Germinal center (tissue), 1 donor: ENCODE measurements at places on chromosomes 6 and 20.

DNA sequence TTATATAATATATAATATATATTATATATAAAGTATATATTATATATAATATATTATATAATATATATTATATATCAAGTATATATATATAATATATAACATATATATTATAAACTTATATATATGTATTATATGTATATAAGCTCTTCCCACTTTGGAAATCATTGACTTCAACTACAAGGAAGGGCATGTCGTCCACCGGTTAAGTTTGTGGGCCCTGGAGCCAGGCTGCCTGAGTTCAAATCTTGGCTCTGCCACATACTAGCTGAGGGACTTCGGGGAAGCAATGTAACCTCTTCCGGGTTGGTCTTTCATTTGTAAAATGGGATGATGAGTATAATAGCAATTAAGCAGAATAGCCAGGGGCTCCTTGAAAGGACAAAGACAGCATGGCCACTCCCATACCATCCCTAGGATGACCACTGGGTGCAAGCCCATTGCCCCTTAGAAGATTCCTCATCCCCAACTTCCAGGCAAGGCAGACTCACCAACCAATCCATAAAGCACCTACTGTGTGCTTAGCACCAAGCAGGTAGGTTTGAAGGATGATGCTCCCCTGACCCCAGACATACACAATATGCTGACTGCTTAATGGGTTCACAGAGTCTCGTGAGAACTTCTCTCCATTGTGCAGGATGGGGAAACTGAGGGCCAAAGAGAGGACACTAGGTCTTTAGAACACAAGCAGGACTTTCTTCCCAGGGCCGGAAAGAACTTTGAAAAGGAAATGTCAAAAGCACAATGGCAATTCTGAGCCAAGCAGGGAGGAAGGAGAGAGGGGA is 163.2 kb downstream of the MRPL14 start:
- DNase-seq, result no peak

DNA sequence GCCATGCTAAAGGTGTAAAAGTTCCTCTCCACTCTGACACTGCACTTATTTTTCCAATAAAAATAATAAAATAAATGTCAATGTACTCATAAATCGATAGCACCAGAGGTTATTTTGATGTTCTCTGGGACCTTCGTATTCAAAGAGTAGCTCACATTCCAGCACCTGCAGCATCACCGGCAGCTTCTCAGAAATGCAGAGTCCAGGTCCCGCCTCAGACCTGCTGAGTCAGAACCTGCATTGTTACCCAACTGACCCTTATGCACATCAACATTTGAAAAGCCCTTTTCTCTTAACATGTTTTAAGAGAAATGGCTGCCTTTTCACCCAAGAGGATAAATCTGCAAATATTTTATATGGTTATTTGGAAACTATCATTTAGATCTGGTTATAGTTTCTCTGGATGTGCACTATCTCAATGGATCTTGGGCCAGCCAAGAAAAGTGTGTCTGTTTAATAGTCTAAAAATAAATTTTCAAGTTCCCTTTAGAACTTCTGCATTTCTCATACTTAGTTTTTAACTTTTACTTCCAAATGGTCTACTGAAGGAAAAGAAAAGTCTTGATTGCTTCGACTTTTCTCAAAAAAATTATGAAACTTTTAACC is 216.2 kb upstream of the PRDM1 start:
- DNase-seq, result no peak

- no peak for DNase-seq
These were observed 35.0 kb downstream of the NKAIN2 start for GRCh38 chr6:123838505-123839234.

DNA sequence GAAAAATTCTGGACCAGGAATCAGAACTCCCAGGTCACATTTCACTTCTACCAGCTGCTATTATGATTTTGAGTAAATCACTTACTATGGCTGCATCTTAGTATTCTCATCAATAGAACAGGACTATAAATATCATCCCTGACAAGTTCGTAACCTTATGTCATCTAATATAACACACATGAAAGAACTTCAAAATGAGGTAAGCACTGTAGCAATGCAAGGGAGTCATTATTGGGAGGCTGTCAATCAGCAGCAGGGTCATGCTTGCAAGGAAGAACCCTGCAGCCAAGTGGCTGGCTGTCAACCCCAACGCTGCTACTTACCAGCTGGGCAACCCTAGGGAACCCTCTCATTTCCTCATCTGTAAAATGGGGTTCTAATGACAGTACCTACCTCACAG is 123.3 kb upstream of the B3GAT2 start:
- DNase-seq, result no peak

GRCh38 chr20:38776363-38776762 is 28.1 kb downstream of the ACTR5 start:
- no peak for DNase-seq

DNA sequence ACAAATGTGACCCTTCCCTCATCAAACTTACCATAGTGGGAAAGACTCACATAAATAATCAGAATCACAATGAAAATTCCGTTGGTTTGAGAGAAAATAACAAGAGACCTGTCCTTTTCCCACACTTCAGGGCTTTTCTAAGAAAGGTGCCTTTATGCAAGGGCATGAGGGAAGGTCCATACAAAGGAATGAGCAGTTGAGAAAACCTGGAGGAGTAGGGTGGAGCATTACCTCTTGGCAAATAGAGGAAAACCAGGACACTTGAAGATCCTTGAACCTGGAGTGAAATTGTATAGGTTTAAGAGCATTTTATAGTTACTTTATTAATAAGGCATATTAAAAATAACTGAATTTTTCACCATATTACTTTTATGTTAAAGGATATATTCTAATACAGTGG is 54.3 kb downstream of the UBR2 start:
- DNase-seq, result no peak

DNA sequence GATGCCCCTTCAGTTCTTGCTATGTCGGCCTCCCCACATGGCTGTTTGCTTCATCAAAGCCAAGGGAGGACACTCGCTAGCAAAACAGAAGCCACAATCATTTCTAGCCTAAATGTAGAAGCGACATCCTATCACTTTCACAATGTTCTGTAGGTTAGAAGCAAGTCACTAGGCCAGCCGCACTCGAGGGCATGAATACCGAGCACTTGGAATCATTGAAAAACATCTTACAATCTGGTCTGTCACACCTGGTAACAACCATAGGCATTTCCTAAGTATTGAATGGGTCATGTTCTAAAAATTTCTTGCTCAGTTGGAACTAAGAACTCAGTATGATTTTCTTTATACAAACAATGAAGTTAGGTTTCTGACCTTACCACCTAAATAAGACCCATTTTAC is 192.3 kb downstream of the AIG1 start:
- DNase-seq, result no peak

DNA sequence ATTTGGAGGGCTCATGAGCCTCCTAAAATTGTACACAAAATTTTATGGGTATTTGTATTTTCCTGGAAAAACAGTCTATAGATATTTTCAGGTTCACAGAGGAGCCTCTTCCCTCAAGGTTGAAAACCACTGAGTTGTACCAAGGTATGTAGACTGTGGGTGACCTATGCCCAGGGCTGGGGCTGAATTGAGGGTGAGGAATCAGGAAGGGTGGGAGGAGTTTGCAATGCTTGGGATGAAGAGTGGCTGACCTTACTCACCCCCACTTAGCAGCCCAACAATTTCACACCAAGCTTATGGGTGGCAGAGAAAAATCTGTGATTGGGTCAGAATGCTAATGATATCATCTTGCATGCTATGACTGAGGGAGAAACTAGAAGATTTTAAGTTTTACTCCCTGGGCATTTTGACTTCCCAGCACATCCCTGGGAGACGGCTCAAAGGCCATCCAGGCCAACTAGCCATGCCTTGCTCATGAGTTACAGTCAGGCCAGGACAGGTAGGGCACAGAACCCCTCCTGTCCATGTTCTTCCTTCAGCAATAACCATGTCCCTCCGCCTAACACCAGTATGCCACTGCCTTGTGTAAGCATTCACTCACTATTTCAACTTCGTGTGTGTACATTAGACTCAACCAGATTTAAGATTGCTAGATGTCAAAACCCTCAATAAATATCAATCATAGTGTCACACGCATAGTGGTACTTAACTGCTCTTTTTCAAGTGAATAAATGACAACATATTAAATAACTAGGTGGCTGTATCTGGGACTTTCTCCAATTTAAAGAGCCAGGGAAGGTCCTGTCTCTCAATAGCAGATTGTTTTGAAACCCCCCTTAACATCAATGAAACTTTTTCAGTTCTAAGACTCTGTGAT is 16.6 kb downstream of the ADTRP start:
- DNase-seq, result no peak

DNA sequence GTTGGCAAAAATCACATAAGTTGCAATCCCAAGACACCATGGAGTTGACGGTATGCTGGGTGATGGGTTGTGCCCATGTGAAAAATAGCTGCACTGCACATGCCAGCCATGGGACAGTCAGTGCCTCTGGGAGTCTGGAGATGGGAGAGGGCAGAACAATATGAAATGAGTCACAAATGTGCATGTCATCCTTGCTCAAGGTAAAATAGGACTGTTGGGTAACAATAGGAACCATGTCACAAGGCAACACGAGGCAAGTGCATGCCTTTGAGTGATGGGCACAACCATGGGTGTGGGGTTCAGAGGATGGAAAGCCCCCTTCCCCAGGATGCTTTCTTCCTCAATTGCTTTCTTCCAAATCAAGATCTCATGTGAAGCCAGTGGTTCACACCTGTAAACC is 70.5 kb upstream of the PIM1 start:
- DNase-seq, result no peak

GRCh38 chr6:1372690-1373089 is 16.7 kb upstream of the FOXF2 start:
- no peak for DNase-seq

- DNase-seq, result no peak
These were observed 13.8 kb downstream of the TREM1 start for GRCh38 chr6:41272591-41273240.

DNA sequence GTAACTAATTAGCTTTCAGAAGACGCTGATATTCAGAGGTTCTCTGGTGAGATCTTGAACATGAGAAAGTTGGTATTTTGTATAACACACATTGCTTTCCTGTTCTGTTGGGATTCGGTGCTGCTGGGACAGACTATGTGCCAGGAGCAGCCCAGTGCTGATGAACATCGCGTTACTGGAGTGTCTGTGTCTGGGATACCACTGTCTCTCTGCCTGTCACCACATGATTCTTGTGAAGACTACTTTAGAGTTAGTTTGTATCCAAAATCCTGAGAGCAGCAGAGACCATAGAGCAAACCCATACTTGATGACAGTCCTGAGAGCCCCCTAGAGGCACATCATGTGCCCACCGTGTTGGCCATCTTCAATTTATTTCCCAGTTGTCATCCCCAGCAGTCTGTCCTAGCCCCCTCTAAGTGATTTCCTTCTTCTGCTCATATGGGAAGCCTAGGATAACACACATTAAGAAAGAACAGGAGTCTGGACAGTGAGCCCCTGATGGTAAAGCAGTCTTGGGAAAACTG is 41.8 kb upstream of the TINAG start:
- DNase-seq, result no peak

DNA sequence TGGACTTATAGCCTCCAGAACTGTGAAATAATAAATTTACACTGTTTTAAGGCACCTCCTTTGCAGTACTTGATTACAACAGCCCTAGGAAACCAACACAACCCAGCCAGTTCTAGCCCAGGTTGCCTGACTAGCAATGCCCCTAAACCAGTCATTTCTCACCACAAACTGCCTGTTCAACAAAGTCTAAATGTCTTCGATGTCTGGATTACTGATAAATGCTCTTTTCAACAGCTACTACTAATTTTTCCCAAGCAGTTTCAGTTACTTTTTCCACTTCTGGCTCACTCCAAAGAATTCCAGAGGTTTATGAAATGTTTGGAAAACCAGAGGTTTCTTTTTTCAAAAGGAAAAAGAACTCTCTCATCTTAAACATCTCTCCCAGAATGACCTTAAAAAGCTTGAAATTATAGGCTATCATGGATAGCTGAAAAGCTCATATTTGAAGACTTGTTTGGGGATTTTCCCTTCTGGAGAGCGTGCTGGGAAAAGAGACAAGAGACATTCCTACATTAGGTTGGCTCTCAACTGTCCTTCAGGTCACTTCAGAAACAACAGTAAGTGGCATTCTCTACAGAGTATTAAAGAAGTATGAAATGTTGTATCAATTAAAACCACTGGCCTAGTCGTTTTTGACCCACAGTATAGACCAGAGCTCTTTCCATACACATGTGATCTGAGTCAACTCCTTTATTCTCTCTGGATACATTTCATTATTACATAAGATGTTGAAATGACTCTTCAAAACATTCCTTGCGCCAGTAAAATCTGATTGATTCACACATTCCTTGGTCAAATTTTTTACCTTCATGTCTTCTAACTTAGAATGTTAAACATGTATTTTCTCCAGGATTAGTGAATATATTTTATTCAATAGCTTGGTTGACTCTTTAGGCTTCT is 265.9 kb downstream of the COL12A1 start:
- DNase-seq, result no peak

DNA sequence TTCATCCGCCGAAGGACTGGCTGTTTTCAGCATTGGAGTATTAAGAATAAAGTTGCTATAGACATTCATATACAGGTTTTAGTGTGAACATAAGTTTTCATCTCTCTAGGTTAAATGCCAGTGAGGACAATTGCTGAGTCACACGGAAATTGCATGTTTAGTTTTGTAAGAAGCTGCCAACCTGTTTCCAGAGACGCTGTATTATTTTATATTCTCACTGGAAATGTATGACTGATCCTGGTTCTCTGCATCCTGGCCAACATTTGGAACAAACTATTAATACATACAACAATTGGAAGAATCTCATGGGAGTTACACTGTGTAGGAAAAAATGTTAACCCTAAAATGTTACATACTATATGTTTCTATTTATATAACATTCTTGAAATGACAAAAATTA is 16.7 kb upstream of the TGM6 start:
- no peak for DNase-seq

GRCh38 chr6:145427232-145427631 is 308.1 kb downstream of the EPM2A start:
- no peak for DNase-seq

GRCh38 chr20:61849376-61849775 is 216.3 kb downstream of the TAF4 start:
- no peak for DNase-seq

- DNase-seq, result no peak
These were observed 96.6 kb downstream of the TMEM242 start for GRCh38 chr6:157226761-157227160.
